ENCODE measurements at places on chromosomes 4 and X.

GRCh38 chr4:53208753-53209152 lies 157.1 kb downstream of the SCFD2 start:
- H3K27ac ChIP-seq, result no peak overlapping the region
- no peaks in the 10 kb centered on the region for H3K27me3 ChIP-seq
- H3K36me3 ChIP-seq, result no peaks in the 10 kb centered on the region
- no peak overlapping the region for H3K4me3 ChIP-seq

GRCh38 chr4:181956512-181956911 lies 286.7 kb upstream of the TENM3 start:
- no peak overlapping the region for H3K4me3 ChIP-seq
- no peaks in the 10 kb centered on the region for H3K36me3 ChIP-seq
- no peaks in the 10 kb centered on the region for H3K27me3 ChIP-seq
- H3K4me1 ChIP-seq, result no peaks in the 10 kb centered on the region
- H3K27ac ChIP-seq, result no peak overlapping the region
- DNase-seq, result no peak

DNA sequence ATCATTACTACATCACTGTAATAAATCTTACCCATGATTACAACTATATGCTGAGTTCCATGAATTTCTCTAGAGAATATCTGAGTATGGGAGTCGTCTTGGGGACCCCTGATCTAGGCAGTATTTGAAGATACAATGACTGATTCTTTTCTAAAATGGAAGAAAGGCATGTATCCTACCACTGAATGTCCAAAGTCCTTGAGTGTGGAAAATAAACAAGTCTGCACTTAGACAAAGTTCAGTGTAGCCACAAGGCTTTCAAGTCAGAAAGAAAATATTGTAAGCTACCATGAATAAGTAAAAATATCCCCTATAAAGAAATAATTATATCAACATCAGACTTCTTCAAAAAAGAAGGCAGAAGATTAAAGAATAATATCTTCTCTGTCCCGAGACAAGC lies 42.4 kb downstream of the ZNF674 start:
- peaks cover 2% of the 10 kb centered on the region for H3K36me3 ChIP-seq
- H3K4me3 ChIP-seq, result no peak overlapping the region
- H3K27me3 ChIP-seq, result no peaks in the 10 kb centered on the region
- DNase-seq, result no peak

DNA sequence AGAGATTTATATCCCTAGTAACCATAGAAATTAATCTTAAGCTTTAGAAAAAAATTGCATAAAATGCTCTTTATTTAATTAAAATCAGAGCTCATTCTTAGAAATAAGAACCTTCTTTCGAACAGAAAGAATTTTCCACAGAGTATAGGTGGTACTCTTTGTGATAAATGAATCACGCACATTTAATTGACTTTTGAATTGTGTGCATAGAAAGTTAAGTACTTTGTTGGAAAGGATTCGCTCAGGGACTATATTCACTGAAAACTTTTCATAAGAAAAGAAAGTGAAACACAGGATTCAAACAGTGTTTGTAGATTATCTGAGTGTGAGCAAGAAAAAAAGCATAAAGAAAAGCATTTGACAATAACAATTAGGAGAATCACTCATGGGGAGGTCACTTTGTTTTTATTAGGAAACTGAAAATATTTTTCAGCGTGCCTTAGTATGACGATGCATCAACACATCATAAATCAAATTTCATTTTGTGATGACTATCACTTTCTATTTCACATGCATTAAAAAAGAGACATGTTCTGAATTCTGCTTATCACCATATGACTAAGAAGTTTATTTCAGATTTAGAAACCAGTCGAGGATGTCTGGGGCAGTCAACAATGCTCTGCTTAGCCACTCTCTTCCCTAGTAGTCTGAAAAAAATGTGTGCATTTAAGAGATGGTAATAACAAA lies 49.5 kb downstream of the STX18 start:
- H3K4me1 ChIP-seq, result peaks cover 11% of the 10 kb centered on the region
- peak overlapping the region; percentile 66 for H3K27ac ChIP-seq
- H3K27me3 ChIP-seq, result no peaks in the 10 kb centered on the region
- DNase-seq, result no peak
- H3K4me3 ChIP-seq, result peak overlapping the region; percentile 82

DNA sequence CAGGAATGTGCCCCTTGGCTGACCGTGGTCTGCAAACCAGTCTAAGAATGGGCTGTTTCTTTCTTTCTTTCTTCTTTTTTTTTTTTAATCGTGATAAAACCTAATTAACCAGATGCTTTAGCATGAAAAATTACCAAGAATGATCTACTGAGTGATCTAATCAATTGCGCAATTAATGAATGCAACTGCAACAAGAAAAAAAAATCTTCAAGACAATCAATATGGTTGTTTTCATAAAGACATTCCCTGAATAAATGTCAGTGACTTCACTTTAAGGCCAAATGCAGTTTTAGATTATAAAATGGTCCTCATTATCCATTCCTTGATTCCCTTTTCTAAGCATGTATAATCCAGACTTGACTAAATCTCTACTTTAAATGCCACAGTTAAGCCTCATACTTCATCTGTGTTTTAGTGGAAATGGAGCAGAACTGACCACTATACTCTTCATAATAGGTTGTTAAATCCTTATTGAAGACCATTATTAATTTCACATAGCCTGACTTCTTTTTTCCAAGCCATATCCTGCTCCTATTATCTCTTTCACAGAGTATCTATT lies 51.6 kb upstream of the SETD7 start:
- peak overlapping the region; percentile 22 for H3K4me3 ChIP-seq
- H3K36me3 ChIP-seq, result peaks cover 7% of the 10 kb centered on the region
- H3K27ac ChIP-seq, result no peak overlapping the region
- H3K4me1 ChIP-seq, result peaks cover 9% of the 10 kb centered on the region
- H3K27me3 ChIP-seq, result peaks cover 19% of the 10 kb centered on the region
- DNase-seq, result no peak

- DNase-seq, result no peak
- peaks cover 12% of the 10 kb centered on the region for H3K4me1 ChIP-seq
- H3K27ac ChIP-seq, result no peak overlapping the region
- H3K36me3 ChIP-seq, result peaks cover 9% of the 10 kb centered on the region
- no peak overlapping the region for H3K4me3 ChIP-seq
- no peaks in the 10 kb centered on the region for H3K27me3 ChIP-seq
Observed at GRCh38 chr4:42566835-42567234, 90.1 kb downstream of the ATP8A1 start.

DNA sequence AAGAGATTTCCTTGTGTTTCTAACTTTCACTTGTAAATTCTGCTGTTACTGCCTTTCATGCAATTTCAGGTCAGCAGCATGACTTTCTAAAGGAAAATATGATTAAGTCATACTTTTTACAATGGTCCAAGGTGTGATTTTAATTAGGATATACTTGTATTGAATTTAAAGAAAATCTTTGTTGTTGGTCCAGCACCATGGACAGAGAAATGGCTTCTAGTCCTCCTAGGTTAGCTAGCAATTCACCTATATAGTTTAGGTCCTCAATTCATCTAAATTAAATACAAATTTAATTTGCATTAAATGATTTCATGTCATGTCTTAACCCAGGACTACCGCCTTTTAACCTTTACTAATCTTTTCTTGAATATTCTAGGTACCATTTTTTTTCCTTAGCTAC lies 304.9 kb upstream of the RPS6KA3 start:
- H3K4me1 ChIP-seq, result no peaks in the 10 kb centered on the region
- DNase-seq, result no peak
- H3K36me3 ChIP-seq, result no peaks in the 10 kb centered on the region

DNA sequence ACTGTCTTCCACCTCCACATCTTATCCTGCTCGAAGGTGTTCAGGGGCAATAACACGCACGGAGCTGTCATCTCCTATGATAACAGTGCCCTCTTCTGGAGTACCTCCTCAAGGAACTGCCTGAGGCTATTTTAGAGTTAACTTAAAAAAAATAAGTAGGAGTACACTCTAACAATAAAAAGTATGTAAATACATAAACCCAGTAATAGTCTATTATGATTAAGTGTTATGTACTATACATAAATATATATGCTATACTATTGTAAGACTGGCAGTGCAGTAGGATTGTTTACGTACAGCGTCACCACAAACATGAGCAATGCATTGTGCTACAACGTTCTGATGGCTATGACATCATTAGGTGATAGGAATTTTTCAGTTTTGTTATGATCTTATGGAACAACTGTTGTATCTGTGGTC lies 34.5 kb upstream of the TLR2 start:
- no peak overlapping the region for H3K4me3 ChIP-seq
- peaks cover 16% of the 10 kb centered on the region for H3K4me1 ChIP-seq
- peaks cover under 1% of the 10 kb centered on the region for H3K27me3 ChIP-seq
- DNase-seq, result no peak
- peaks cover 2% of the 10 kb centered on the region for H3K36me3 ChIP-seq

GRCh38 chr4:82780752-82781231 lies 17.8 kb downstream of the SCD5 start:
- DNase-seq, result no peak
- H3K27ac ChIP-seq, result no peak overlapping the region
- no peaks in the 10 kb centered on the region for H3K4me1 ChIP-seq
- H3K4me3 ChIP-seq, result no peak overlapping the region
- no peaks in the 10 kb centered on the region for H3K36me3 ChIP-seq

GRCh38 chr4:8336412-8337075 lies 67.0 kb downstream of the HTRA3 start:
- no peak overlapping the region for H3K27ac ChIP-seq
- no peak for DNase-seq
- H3K36me3 ChIP-seq, result peaks cover 2% of the 10 kb centered on the region
- H3K4me3 ChIP-seq, result no peak overlapping the region
- peaks cover 5% of the 10 kb centered on the region for H3K27me3 ChIP-seq
- H3K4me1 ChIP-seq, result no peaks in the 10 kb centered on the region

GRCh38 chrX:16188687-16189086 lies 21.4 kb downstream of the MAGEB17 start:
- H3K27me3 ChIP-seq, result peaks cover 9% of the 10 kb centered on the region
- DNase-seq, result no peak
- H3K27ac ChIP-seq, result no peak overlapping the region
- peaks cover 3% of the 10 kb centered on the region for H3K4me1 ChIP-seq
- no peaks in the 10 kb centered on the region for H3K36me3 ChIP-seq

DNA sequence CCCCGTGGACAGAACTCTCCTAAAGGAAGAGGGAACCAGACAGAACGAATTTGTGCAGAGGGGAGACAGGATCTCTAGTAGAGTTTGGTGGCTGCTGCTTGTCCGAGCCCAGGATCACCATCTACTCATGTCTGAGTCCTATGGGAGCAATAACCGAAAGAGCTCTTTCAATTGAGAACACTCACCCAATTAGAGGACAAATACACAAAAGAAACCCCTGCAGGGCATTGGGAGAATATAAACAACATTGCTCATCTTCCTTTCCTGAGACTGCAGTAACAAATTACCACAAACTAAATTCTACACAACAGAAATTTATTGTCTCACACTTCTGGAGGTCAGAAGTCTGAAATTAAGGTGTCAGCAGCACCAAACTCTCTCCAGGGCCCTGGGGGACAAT lies 65.6 kb downstream of the SPINK2 start:
- peaks cover 37% of the 10 kb centered on the region for H3K4me1 ChIP-seq
- H3K27ac ChIP-seq, result peak overlapping the region; percentile 91
- H3K36me3 ChIP-seq, result no peaks in the 10 kb centered on the region
- DNase-seq, result no peak
- H3K4me3 ChIP-seq, result no peak overlapping the region

GRCh38 chrX:123159403-123159802 lies 24.7 kb upstream of the GRIA3 start:
- H3K27me3 ChIP-seq, result no peaks in the 10 kb centered on the region
- no peaks in the 10 kb centered on the region for H3K36me3 ChIP-seq
- no peak overlapping the region for H3K4me3 ChIP-seq
- H3K4me1 ChIP-seq, result no peaks in the 10 kb centered on the region

- H3K36me3 ChIP-seq, result no peaks in the 10 kb centered on the region
- H3K4me3 ChIP-seq, result no peak overlapping the region
- H3K27ac ChIP-seq, result no peak overlapping the region
- H3K4me1 ChIP-seq, result no peaks in the 10 kb centered on the region
Observed at GRCh38 chr4:21304540-21304887, 604.3 kb downstream of the PACRGL start.

DNA sequence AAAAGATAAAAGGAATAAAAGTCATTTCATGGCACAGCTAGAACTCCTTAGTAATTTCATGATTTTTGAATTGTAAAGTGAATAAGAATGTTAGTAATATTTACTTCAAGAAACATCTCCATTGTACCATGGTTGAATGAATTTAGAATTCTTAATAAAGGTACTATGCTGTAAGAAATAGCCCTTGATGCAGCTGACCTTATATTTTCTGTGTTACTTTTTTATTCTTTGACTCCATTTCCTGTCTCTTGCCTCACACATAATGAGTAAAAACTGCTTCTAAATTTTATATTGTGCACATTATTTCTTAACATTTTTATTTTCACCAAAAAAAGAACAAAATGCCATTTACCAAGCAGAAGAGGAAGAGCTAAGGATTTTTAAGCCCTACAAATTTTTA lies 81.9 kb upstream of the PDHA2 start:
- peaks cover 4% of the 10 kb centered on the region for H3K27me3 ChIP-seq
- H3K27ac ChIP-seq, result no peak overlapping the region
- no peaks in the 10 kb centered on the region for H3K36me3 ChIP-seq
- no peaks in the 10 kb centered on the region for H3K4me1 ChIP-seq
- no peak for DNase-seq

Measured in T-helper 17 cell (primary cell).